ENCODE measurements at places on chromosomes 2 and 18. TPM values are rescaled to one million over a fixed set of nuclear protein-coding genes. Genes with fewer than 3 reads are reported as not detected.
A peak's percentile ranks its signal among the peaks of the same experiment; 100 is the strongest.

DNA sequence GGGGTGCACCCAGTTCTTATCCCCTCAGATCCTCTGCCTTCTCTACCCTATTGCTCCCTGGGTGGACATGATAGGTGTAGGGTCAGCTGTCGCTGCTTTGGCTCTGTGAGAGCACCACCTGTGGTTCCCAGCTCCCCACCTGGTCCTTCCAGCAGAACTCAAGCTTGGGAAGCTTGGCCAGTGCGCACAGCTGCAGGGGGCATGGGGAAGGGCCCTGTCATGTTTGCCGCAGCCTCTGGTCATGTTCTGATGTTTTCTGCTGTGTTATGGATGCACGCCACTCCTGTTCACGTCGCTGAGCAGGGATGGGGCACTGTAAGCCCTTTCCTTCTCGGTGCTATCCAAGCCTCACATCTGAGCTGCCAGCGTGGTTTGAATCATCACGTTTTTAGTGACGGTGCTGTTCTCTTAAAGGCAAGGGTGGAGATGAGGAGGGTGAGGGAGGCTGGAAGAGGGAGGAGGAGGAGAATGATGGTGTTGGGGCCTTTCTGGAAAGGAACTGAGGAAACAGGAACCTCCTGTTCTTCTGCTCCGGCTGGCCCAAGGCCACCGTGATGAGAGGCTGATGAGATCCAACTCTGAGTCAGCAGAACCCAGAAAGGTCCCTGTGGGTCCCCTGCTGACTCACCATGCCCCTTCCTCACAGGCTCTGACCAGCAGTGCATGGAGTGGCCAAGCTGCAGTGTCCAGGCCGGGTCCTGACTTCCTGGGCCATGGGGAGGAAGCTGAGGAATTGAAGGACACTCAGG lies 78.0 kb downstream of the LIPG start:
- no peak for DNase-seq

DNA sequence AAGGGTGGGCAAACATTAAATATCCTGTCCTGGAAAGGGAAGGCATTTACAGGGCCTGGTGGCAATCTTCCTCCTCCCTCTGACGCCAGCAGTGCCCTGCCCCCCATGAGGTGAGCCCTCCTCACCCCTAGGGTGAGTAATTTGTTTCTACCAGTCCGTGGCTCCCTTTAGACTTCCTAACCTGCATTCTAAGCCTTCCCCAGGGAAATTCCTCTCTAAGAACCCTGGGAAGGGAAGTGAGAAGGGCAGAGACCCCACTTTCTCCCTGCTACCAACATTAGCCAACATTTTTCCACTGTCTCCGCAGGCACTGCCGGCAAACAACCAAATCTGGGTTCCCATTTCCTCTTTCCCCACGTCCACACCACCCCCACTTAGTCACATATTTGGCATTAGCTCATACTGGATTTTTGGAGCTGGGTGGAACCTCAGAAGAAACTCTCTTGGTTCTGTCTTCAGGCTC lies 69.3 kb downstream of the NRP2 start:
- peak; percentile 60 for DNase-seq

EMILIN1 gene
- total RNA-seq = under 0.01 TPM

LYG2 gene
- total RNA-seq = not detected

ALMS1 gene
- total RNA-seq = 7.4 TPM

DNA sequence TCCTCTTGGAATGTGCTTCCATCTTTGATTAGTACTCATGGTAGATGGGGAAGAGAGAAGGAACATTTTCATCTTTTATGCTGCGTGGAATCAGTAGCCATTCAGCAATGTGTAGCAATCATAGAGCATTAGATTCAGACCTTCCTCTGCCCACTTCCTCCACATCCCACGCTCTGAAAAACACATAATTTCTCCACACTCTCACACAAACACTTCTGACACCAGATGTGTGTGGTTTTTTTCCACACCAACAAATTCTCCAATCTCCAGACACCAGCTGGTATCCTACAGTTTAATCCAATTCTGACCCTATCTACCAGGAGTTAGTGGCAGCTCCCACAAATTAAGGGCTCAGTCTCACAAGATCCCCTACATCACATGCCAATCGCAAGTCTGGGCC lies 103.3 kb downstream of the AOX1 start:
- no peak for DNase-seq

DNA sequence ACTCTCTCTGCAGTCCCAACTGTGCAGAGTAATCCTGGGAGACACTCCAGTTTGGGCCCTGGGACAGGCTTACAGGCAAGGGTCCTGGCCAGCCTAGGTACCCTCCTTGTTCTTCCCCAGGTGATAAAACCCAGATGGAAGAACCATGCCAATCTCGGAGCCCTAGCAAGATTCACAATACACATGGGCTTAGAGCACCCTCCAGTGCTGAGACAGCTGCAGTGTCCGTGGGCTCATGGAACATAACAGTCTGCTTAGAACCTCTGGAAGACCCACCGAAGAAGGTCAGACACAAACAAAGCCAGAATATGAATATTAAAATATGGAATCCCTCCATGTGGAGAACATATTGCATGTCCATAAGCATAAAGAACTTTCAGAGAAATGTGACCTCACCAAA lies 568.1 kb downstream of the KCNJ3 start:
- DNase-seq = no peak

GRCh38 chr2:235654103-235654813 lies 160.4 kb downstream of the AGAP1 start:
- no peak for DNase-seq

DNA sequence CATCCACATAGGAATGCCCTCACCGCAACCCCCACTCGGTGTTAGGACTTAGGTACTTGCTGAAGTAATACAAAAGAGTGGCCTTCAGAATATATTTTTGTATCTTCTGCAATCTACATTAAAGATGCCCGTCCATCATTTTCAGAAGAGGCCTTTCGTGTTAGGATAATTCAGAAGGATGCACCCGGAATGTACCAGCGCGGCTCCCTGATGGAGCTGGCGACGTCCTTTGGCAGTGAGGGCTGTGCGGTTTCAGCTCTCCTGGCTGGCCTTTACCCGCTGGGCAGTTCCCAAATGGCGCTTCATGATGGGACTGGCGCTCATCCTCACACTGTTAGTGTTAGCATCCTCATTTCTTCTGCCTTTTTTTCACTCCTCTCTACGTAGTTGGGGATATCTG lies 15.3 kb downstream of the TWIST2 start:
- DNase-seq = no peak

DNA sequence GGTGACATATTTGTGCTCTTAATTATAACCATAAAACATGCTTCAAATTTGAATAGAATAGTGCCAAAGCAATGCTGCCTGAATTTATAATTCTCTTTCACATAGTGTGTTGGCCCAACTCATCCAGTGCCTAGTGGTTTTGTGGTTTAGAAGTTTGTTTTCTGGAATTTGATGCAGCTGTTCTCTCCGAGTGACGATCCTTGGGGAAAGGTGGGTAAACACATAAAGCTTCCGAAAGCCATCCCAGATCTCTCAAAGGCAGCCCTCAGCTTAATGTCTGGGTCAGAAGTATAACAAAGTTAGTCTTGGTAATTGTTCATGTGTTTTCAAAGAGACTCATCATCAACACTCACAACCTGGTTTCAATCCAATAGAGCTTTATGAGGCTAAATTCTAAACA lies 235.6 kb upstream of the CDH2 start:
- no peak for DNase-seq

DNA sequence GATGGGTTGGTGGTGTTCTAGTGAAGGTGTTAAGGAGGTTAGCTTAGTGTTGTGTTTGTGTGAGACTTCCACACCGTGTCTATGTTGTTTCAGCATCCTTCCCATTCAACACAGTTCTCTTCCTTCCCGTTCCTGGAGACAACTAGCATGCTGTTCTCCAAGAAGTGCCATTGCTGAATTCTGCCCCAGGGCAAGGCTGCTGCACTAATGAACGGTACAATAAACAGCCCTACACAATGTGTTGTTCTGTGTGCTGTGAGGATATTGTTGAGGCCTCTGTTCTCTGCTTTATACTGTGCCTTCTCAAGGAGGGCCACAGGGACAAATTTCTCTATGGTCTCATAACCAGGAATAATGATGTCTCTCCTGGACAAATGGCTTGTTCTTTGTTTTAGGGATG lies 39.8 kb upstream of the ZEB2 start:
- DNase-seq = no peak

- no peak for DNase-seq
Observed at GRCh38 chr2:188119112-188119838, 172.4 kb upstream of the GULP1 start.

All from bronchial epithelial cell (primary cell).